ENCODE measurements at places on chromosomes 3 and 15.
A peak's percentile ranks its signal among the peaks of the same experiment; 100 is the strongest.

DNA sequence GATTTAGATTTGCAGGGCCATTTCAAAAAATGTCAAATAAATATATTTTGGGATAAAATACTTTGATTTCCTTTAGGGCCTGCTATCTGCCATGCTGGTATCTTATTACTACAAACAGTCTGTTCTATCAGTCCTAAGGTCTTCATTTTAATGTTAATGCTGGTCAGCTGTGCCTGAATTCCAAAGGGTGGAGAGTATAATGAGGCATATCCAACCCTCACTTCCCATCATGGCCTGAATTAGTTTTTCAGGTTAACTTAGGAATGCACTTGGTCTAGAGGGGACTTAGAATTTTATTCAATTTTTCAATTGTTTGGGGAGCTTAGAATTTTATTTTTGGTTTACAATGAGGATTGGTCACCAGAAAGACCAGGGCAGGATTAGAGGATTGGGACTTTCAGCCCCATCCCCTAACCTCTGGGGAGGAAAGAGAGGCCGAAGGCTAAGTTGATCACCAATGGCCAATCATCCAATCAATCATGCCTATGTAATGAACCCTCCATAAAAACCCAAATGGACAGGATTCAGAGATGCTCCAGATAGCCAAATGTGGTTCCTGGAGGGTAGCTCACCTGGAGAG lies 17.8 kb upstream of the CP start:
- no peak for DNase-seq
- no peak overlapping the region for H3K27ac ChIP-seq
- H3K36me3 ChIP-seq: no peaks in the 10 kb centered on the region
- H3K27me3 ChIP-seq: peaks cover 23% of the 10 kb centered on the region
- no peaks in the 10 kb centered on the region for H3K4me1 ChIP-seq

DNA sequence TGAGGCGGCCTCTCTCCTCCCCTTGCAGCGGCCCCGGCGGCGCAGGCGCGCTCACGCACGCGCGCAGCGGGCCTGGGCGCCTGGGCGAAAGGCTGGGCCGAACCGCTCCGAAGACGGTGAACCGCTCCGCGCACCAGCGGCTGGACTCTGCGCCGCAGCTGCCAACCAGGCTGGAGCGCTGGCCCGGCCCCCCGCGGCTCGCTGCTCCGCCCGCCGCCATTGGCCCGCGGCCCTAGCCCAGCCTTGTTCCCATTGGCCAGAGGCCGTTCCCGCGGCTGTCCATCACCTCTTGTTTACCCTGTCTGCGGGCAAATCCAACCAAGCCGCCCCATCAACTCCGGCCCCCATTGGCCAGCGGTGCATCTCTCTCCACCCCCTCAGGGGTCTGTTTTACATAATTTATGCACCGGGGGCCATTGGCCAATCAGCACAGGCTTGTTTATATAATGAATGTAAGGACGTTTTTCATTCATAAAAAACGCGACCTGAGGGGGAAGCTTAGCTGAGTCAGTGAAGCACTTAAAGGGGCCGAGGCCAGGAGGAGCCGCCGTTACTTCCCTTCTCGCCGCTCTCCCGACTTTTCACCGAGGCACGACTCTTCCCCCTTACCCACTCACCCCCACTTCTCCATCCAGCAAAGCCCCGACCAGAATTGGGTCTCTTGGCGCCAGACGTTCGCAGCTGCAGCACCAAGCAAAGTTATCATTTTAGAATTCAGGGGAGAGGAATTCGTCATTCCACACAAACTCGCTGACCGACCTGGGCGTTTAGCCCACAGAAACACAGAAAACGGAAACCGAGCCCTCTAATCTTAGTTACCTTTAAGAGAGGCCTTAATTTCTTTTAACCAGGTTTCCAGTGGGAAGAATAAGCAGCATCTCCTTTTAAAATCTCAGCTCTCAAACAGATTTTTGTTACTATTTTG lies at the start of gene ETV5:
ETV5 (minus strand) TSS at position 149 of the 925 bp plus-strand sequence. CDS start 3,221 bp downstream, outside the sequence.
- peak within 1 kb of the TSS; percentile 80 for H3K4me3 ChIP-seq
- peak; percentile 97 for DNase-seq
- no peaks in the 10 kb centered on the region for H3K36me3 ChIP-seq
- H3K4me1 ChIP-seq: peaks cover 39% of the 10 kb centered on the region
- H3K27ac ChIP-seq: no peak within 1 kb of the TSS

DNA sequence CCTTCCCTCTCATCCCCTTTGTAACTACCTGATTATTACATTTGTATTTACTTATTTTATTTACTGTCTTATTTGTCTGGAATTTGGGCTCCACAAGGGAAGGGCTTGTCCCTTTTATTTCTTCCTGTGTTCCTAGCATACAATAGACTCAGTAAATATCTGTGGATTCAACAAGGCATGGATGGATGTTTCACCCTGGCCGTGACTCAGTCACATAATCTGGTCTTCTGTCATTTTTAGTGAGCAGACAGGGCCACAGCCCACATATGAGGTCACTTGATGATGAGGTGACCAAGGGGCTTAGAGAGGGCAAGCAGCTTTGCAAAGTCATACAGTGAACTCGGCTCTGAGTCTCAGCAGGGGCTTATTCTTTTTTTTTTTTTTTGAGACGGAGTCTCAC lies 7.8 kb upstream of the DAG1 start:
- H3K4me1 ChIP-seq: no peaks in the 10 kb centered on the region
- H3K36me3 ChIP-seq: no peaks in the 10 kb centered on the region
- H3K4me3 ChIP-seq: no peak overlapping the region
- H3K27me3 ChIP-seq: peaks cover 31% of the 10 kb centered on the region
- DNase-seq: no peak
- H3K27ac ChIP-seq: no peak overlapping the region

- H3K4me3 ChIP-seq: no peak overlapping the region
- H3K36me3 ChIP-seq: peaks cover 19% of the 10 kb centered on the region
- no peak for DNase-seq
- H3K27ac ChIP-seq: no peak overlapping the region
- no peaks in the 10 kb centered on the region for H3K27me3 ChIP-seq
These were observed 25.6 kb downstream of the GYG1 start for GRCh38 chr3:149016669-149017541.

- H3K36me3 ChIP-seq: no peaks in the 10 kb centered on the region
- H3K27ac ChIP-seq: no peak overlapping the region
- no peak overlapping the region for H3K4me3 ChIP-seq
- H3K4me1 ChIP-seq: no peaks in the 10 kb centered on the region
These were observed 52.4 kb downstream of the PDZRN3 start for GRCh38 chr3:73572368-73572767.

DNA sequence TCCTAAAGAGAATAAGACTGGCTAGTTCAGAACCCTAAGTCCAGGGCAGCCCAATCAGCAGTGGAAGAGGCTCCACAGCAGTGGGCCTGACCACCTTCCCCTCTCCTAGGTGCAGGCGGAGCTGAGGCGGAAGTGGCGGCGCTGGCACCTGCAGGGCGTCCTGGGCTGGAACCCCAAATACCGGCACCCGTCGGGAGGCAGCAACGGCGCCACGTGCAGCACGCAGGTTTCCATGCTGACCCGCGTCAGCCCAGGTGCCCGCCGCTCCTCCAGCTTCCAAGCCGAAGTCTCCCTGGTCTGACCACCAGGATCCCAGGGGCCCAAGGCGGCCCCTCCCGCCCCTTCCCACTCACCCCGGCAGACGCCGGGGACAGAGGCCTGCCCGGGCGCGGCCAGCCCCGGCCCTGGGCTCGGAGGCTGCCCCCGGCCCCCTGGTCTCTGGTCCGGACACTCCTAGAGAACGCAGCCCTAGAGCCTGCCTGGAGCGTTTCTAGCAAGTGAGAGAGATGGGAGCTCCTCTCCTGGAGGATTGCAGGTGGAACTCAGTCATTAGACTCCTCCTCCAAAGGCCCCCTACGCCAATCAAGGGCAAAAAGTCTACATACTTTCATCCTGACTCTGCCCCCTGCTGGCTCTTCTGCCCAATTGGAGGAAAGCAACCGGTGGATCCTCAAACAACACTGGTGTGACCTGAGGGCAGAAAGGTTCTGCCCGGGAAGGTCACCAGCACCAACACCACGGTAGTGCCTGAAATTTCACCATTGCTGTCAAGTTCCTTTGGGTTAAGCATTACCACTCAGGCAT lies 33.7 kb downstream of the VIPR1 start:
- DNase-seq: peak; percentile 72
- peaks cover 18% of the 10 kb centered on the region for H3K36me3 ChIP-seq
- H3K27ac ChIP-seq: no peak overlapping the region
- H3K4me3 ChIP-seq: no peak overlapping the region

DNA sequence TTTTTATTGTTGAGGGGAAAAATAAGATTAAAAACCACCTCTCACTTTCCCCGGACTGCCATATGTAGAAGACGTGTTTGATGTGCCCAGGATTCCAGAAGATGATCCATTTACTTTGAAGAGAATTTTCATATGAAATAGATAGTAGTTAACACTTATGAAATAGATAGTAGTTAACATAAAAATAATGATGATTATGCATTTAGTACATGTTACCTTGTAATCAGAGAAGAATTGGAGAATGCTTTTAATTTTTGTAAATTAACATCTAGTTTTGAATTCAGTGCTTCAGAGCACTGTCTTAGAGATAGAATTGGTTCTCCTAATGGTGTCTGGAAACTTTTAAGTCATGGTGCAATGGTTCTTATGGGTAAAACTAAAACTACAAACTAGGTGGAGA lies 46.1 kb upstream of the CRTC3 start:
- DNase-seq: no peak
- H3K36me3 ChIP-seq: peaks cover 65% of the 10 kb centered on the region
- H3K4me3 ChIP-seq: no peak overlapping the region
- no peaks in the 10 kb centered on the region for H3K27me3 ChIP-seq

Measured in activated naive CD4-positive, alpha-beta T cell treated with anti-CD3 and anti-CD28 coated beads, Interleukin-2, amount 10 ng/mL, durations not matched to agents 7 days and 5 days (primary cell).